ENCODE measurements at places on chromosomes 5 and 9.
A peak's percentile ranks its signal among the peaks of the same experiment; 100 is the strongest.

- no peak for DNase-seq
Observed at GRCh38 chr5:177329883-177330282, 18.2 kb upstream of the MXD3 start.

- no peak for DNase-seq
Observed at GRCh38 chr5:96149546-96149945, 187.9 kb upstream of the ELL2 start.

DNA sequence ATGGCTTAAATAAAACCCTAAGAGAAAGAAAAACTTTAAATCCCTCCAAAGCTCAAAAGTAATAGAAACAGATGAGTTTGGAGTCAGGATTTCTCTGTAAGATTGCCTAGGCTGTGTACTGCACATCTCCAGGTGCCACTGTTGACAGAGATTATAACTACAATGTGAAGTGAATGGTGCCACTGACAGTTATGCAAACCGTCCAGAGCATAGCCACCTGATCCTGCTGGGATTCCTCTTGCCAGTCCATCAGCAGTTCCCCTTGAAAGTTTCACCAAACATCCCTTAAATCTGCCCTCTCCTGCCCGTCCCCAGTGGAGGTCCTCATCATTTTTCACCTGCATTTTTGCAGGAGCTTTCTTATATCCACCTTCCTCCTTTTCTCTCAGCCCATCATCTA is 42.5 kb downstream of the FXN start:
- DNase-seq: no peak

DNA sequence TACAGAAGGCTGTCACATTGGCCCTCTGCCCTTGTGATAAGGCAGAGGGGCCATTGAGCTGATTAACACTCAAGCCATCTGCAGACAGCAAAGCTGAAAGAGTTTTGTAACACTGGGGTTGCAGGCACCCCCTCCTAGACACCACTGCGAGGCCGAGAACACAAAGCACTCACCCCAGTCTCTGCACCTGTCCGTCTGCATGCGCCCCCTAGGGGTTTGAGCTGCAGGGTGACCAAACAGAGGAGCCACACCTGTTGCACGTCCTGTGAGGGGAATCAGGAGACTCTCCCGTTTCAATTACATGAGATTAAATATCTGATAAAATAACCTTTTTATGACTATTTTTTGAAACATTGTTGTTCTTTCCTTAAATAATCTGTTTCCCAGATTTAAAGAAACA is 1180.4 kb downstream of the CDH9 start:
- DNase-seq: no peak

DNA sequence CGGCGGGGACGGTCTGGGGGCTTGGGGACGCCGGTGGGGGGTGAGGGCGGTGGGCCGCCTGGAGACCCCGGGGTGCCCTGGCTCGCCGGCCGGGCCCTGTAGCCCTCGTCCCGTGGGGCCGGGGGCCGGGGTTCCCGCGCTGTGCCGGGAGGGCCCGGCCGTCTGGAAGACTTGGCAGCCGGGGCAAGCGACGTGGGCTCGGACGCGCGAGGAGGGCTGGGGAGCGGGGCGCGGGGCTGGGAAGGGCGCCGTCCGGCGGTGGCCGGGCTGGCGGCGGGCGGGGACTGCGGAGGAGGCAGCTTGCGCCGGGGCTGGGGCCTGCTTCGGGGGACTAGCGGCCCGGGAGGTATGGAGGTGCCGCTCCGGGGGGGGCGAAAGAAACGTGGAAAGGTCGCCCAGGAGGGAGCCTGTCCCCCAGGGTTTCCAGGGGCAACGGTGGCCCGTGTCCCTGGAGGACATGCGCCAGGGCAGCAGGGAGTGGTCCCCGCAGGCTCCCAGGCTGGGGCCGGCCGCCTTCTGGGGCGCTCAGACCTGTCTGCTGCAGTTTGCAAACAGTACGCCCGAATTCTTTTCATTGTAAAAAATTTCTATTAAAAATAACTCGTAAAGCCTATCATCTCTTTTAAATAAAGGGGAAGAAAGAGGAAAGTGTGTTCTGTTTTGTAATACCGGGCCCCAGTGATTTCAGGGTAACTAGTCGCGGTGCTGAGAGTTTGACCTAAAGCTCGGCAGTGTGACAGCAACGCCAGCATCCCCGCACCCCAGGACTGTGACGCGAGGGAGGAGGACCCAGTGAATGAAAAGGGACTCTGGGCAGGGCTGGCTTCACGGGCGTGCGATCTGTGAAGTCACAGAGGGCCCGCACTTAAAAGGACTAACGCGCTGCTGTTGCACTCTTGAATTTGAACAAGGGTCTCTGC is 752 bp upstream of the ANKH start:
- peak; percentile 24 for DNase-seq

- DNase-seq: no peak
Observed at GRCh38 chr5:162939991-162940390, 497.4 kb upstream of the CCNG1 start.

GRCh38 chr9:5326893-5327548 is 12.7 kb downstream of the RLN1 start:
- DNase-seq: no peak

GRCh38 chr5:72346398-72346797 is 26.2 kb downstream of the PTCD2 start:
- no peak for DNase-seq

- no peak for DNase-seq
Observed at GRCh38 chr9:6931913-6932312, 174.1 kb downstream of the KDM4C start.

DNA sequence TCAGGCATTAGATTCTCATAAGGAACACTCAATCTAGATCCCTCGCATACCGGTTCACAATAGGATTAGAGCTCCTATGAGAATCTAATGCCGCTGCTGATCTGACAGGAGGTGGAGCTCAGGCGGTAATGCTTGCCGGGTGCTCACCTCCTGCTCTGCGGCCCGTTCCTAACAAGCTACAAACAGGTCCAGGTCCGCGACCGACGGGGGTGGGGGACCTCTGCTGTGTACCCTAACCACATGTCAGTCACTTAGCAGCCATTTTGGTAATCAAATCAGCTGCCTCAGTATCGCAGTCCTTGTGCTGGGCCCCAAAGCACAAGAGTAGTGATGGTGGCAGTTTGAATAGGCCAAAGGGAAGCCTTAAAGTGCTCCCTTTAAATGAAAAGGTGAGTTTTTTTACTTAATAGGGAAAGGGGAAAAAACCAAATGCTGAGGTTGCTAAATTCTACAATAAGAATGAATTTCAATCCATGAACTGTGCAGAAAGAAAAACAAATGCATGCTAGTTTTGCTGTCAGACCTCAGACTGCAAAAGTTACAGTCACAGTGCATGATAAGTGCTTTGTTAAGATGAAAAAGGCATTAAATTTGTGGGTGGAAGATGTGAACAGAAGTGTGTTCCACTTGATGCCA is 67.0 kb upstream of the TNPO1 start:
- no peak for DNase-seq

DNA sequence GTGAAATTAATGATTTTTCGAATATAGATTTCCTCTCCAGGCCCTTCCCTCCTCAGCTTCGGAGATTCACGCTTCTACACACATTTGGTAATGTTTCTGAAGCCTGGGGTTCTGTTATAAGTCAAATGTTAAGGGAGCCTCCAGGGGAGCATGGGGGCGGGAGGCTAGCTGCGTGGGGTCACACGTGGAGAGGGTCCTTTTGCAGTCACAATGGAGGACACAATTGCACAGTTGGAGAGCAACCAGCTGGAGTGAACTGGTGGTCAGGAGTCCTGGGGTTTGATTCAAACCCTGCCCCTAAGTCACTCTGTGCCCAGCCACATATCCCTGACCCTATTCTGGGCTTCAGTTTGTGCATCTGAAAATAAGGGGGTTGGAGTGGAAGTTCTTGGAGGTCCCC is 481.4 kb downstream of the CDK5RAP2 start:
- DNase-seq: no peak

DNA sequence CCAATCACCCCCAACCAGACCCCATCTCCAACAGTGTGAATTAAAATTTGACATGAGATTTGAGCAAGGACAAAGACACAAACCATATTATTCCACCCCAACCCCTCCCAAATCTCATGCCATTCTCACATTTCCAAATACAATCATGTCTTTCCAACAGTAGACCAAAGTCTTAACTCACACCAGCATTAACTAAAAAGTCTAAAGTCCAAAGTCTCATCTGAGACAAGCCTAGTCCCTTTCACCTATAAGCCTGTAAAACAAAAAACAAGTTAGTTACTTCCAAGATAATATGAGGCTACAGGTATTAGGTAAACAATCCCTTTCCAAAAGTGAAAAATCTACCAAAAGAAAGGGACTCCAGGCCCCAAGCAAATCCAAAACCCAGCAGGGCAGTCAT is 140.6 kb upstream of the NR4A3 start:
- DNase-seq: no peak

- DNase-seq: peak; percentile 81
Observed at GRCh38 chr5:133029416-133029815, 3.1 kb upstream of the ZCCHC10 start.

- DNase-seq: no peak
Observed at GRCh38 chr9:68750786-68751185, 45.7 kb downstream of the PIP5K1B start.

DNA sequence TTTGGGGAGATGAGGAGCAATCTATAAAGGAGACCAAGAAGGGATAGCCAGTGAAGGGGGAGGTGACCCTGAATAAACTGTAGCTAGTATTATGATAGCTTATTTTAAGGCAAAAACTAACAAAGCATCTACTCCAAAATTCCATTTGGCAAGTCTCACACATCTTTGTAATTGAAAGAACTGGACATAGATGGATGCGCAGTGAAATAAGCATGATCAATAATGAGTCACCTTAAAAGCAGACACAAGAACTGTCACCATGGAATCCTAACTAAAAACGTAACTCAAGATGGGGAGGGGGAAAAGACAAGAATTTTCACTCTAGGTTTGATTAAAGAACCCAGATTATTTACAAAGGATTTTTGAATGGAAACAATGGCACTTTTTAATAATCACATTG is 164.5 kb downstream of the MED27 start:
- no peak for DNase-seq

GRCh38 chr9:86672301-86672700 is 275.0 kb downstream of the GAS1 start:
- DNase-seq: no peak

DNA sequence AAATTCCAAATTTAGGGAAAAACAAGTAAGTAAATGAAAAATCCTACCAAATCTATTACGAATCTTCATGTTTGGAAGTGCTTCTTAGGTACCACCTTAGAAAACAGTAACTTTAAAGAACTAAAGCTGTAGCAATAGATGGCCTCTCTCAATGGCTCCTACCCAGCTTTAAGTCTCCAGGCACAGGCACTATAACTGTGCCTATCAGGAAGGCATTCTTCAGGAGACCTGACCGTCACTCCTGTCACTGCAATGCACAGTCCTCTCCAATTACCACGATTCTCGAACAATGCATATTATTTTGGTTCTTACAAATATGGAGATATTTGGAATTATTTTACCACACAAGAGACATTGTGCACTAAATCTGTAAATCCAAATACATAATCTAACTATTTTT is 12.9 kb downstream of the NFIB start:
- DNase-seq: no peak

DNA sequence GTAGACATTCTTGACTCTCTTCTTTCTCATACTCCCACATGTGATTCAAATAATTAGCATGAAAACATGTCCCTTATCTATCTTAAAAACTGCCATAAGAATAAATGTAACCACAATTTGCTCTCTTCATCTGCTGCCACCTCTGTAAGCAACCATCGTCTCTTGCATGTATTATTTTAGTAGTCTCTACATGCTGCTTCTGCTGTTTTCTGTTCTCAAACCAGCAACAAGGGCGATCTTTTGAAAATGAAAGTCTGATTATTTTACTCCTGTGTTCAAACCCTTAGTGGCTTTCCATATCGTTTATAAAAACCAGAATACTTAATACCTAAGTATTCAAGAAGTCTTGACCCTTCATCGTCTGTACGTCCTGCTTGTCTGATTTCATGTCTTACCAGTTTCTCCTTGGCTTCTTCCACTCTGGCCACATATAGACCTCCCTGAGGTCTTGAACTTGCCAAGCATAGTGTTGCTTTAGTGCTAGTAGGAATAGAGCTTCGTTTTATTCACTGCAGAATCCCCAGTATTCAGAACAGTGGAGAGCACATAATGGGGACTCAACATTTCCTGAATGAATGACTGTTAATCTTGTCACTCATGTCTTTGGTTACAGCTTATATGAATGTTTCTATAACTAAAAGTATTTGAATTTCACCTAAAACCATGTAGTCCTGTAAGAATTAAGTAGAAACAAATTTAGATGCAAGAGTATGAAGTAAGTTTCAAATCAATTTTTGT is 10.6 kb downstream of the CDC42SE2 start:
- DNase-seq: no peak

DNA sequence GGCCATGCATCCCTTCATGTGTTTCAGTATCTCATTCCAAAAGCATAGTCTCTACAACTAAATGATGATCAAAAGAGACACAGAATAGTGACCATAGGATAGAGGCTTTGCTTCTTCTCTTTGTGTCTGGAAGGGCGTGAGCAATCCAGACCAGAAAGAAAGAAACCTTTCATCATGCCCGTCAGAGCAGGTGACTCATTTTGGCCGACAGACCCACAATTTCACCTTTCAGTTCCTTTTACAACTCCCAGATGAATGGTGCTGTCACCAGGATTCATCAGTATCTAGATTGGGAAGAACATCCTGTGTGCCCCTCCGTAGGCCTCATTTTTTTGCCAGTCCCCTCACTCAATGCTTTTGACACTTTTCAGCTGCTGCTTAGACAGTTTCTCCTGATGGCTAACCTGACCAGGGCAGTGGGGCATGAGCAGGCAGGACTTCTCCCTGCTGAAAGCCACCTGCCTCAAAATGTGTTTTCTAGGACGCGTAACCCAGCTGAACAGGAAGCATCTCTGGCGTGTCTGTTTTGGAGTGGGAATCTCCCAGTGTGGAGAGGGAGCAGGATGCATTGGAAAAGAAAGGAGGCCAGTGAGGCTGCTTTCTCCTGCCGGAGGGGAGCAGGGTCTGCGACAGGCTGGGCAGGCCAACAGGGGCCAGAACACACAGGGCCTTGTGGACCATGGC is 21.2 kb downstream of the ABLIM3 start:
- DNase-seq: no peak

GRCh38 chr9:70479880-70480291 is 65.4 kb upstream of the KLF9 start:
- DNase-seq: no peak

- DNase-seq: no peak
Observed at GRCh38 chr9:79127661-79128060, 444.1 kb upstream of the TLE4 start.

GRCh38 chr5:143065185-143065965 is 295.2 kb downstream of the ARHGAP26 start:
- peak; percentile 83 for DNase-seq

DNA sequence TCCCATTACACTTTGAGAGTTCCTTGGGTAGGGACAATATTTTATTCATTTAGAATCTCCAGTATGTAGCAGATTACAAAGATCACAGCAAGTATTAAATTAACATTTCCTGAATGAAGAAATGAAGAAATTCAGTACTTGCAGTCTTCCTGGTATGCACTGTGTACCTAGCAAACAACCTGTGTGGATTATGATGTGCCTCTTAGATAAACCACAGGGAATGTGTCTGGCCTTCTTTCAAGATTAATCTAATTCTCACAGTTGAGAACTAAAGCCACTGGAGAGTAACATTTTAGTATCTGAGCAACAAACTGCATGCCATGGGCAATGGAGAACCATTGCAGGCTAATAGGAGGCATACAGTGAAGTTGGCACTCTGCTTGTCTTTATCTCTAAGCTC is 199.4 kb downstream of the AP3B1 start:
- DNase-seq: no peak
